Osteocyte (in vitro differentiated cells): ENCODE measurements at places on chromosomes 3 and 15. TPM values are rescaled to one million over a fixed set of nuclear protein-coding genes. Genes with fewer than 3 reads are reported as not detected.

GRCh38 chr3:170621256-170621655 is 35.4 kb upstream of the SLC7A14 start:
- no peak overlapping the region for H3K4me3 ChIP-seq

Gene ATP1B3
- total RNA-seq = 139 and 152 TPM in 2 replicates

Gene CPLX3
- not detected in 2 replicates for total RNA-seq

GRCh38 chr15:69067296-69067695 is 52.8 kb downstream of the NOX5 start:
- H3K36me3 ChIP-seq = no peaks in the 10 kb centered on the region
- H3K27me3 ChIP-seq = no peaks in the 10 kb centered on the region
- no peaks in the 10 kb centered on the region for H3K4me1 ChIP-seq
- H3K27ac ChIP-seq = no peak overlapping the region

DNA sequence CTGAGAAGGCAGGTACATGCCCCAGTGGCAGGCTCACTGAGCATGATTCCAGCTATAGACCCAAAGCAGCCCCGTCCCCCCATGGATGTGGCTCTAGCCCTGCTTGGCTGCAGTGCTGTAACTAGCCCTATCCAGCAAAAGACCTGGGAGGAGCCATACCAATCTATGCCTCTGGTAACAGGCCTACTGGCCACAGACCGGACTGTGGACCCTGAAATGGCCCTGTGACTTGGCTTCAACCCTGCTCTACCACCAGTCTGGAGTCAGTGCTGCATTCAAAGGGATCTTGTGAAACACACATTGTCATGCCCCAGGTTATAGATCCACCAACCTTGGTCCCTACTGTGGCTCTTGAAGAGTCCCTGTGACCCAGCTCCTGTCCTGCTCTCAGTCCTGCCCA is 46.7 kb downstream of the OXSM start:
- no peak for DNase-seq
- peaks cover 35% of the 10 kb centered on the region for H3K27me3 ChIP-seq
- H3K4me1 ChIP-seq = no peaks in the 10 kb centered on the region
- no peaks in the 10 kb centered on the region for H3K36me3 ChIP-seq

DNA sequence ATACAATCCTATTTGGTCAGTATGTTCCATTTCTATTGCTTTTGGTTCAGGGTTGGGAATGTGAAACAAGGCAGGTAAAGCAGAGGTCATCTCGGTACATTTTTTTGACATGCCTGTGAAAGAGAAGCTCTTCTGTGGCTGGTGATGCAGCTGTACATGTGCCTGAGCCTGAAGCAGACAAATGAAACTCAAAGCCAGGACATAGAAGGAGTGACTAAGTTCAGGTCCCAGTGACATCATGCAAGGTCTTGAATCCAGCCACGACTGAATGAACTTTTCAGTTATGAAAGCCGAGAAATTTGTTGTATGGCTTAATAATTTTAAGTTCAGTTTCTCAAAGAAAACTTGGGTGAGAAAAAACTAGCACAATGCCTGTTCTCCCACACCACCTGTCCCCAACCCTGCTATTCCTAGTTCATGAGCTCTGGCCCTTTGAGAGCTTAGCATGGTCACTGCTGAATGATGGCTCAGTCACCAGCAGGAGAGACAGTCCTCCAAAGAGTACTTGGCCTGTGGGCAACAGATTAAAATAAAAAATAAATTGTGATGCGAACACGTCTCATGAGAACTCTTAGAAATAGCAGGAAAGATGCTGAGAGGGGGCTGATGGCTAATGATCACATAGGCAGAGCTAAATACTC is 600.2 kb upstream of the GRM7 start:
- no peak overlapping the region for H3K4me3 ChIP-seq
- H3K27ac ChIP-seq = no peak overlapping the region
- no peaks in the 10 kb centered on the region for H3K4me1 ChIP-seq
- no peaks in the 10 kb centered on the region for H3K27me3 ChIP-seq
- no peak for DNase-seq

DNA sequence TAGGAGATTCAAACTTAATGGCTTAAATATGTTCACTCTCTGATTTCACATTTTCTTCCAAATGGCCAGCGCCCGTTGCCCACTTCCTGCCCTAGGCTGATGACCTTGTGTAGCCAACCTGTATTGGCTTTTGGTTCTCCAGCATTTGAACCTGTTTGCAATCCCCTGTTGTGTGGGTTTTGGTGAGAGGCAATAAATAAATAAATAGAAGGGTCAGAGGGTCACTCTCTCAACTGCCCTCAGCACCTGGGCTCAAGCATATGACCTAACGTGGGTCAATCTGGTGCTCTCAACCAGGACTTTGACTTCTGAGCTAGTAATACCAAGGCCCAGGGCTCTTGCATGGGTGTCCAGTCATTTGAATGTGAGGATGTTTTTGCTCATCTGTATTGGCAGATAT is 1.8 kb upstream of the SRP14 start:
- H3K4me1 ChIP-seq = peaks cover 40% of the 10 kb centered on the region
- peaks cover 18% of the 10 kb centered on the region for H3K36me3 ChIP-seq
- no peak overlapping the region for H3K4me3 ChIP-seq
- peak; percentile 32 for DNase-seq
- no peaks in the 10 kb centered on the region for H3K27me3 ChIP-seq

DNA sequence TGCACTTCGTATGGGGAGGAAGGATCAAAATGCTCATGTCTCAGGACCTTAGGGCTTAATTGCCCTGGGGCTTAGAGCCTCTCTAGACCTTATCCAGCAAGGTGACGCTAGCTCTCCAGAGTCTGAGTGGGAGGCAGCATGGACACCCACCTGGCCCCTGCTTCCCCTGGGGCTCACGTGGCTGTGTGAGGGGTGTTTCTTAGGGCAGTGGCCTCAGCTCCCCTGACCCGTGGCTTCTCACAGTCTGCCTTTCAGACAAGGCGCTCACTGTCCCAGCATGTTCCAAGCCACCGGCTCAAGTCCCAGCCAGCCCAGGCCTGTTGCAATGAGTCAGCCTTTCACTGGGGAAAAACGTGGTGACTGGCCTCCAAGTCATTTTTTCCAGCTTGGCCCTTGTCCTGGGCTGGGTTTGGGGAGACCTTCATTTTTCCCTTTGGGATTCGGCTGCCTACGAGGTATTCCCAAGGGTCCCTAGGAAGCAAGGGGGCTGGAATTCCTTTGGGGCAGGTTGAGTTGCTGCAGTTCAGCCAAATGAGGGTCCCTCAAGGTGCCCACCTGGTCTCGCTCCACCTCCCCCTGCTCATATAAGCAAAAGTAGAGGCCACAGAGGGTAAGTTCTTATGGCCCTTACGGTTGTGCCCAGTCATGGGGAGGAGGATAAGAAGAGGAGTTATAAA is 15.7 kb downstream of the BHLHE40 start:
- DNase-seq = peak; percentile 84
- peak overlapping the region; percentile 87 for H3K27ac ChIP-seq
- no peaks in the 10 kb centered on the region for H3K27me3 ChIP-seq
- H3K36me3 ChIP-seq = no peaks in the 10 kb centered on the region

- peak; percentile 10 for DNase-seq
- no peaks in the 10 kb centered on the region for H3K36me3 ChIP-seq
- H3K4me1 ChIP-seq = no peaks in the 10 kb centered on the region
These were observed 41.0 kb downstream of the CRYGS start for GRCh38 chr3:186502966-186503712.

Gene THRB
- 3.6 and 4.6 TPM in 2 replicates for total RNA-seq

Gene STAC
- not detected in 2 replicates for total RNA-seq

GRCh38 chr15:93221759-93222158 is 132.7 kb upstream of the RGMA start:
- H3K27me3 ChIP-seq = peaks cover 7% of the 10 kb centered on the region
- no peak for DNase-seq
- no peak overlapping the region for H3K4me3 ChIP-seq
- H3K27ac ChIP-seq = no peak overlapping the region
- H3K4me1 ChIP-seq = no peaks in the 10 kb centered on the region

GRCh38 chr3:155131104-155131503 is 51.0 kb downstream of the MME start:
- H3K36me3 ChIP-seq = no peaks in the 10 kb centered on the region
- no peak overlapping the region for H3K4me3 ChIP-seq
- no peaks in the 10 kb centered on the region for H3K27me3 ChIP-seq
- no peak for DNase-seq

GRCh38 chr3:66383998-66384745 is 116.7 kb downstream of the LRIG1 start:
- peaks cover 19% of the 10 kb centered on the region for H3K4me1 ChIP-seq
- H3K27me3 ChIP-seq = no peaks in the 10 kb centered on the region

DNA sequence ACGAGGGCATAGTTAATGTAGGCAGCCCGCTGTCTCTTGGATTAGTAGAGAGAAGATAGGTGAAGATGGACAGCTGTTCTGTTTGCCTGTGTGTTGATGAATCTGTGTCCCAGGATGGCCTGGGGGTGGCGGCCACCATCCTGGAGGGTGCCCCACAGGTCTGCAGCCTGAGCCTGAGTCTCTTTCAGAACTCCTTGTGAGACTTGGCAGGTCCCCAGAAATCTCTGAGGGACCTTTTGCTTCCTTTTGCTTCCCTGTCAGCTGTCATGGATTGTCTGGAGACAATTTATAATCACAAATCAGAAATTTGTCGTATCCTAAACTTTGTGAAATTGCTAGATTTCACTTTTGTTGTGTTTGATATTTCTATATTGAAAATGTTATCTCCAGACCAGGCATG is 17.4 kb downstream of the FAN1 start:
- no peak overlapping the region for H3K4me3 ChIP-seq
- peaks cover 41% of the 10 kb centered on the region for H3K36me3 ChIP-seq
- DNase-seq = no peak
- peaks cover 35% of the 10 kb centered on the region for H3K4me1 ChIP-seq
- H3K27ac ChIP-seq = peak overlapping the region; percentile 80
- no peaks in the 10 kb centered on the region for H3K27me3 ChIP-seq

Gene TTC21A
- total RNA-seq = 8.7 and 10.3 TPM in 2 replicates

- no peaks in the 10 kb centered on the region for H3K27me3 ChIP-seq
- H3K4me3 ChIP-seq = no peak overlapping the region
- peaks cover 24% of the 10 kb centered on the region for H3K36me3 ChIP-seq
- no peak for DNase-seq
- no peak overlapping the region for H3K27ac ChIP-seq
- no peaks in the 10 kb centered on the region for H3K4me1 ChIP-seq
These were observed 12.0 kb downstream of the VPS8 start for GRCh38 chr3:184823990-184824389.

GRCh38 chr15:41891226-41891625 is 2.6 kb downstream of the SPTBN5 start:
- no peaks in the 10 kb centered on the region for H3K36me3 ChIP-seq
- no peaks in the 10 kb centered on the region for H3K27me3 ChIP-seq
- no peak overlapping the region for H3K4me3 ChIP-seq
- H3K4me1 ChIP-seq = peaks cover 18% of the 10 kb centered on the region
- DNase-seq = no peak

- no peaks in the 10 kb centered on the region for H3K36me3 ChIP-seq
- H3K4me3 ChIP-seq = peak overlapping the region; percentile 34
- H3K27me3 ChIP-seq = no peaks in the 10 kb centered on the region
- DNase-seq = peak; percentile 86
- peak overlapping the region; percentile 79 for H3K27ac ChIP-seq
These were observed 326.8 kb downstream of the TUSC7 start for GRCh38 chr3:117036259-117036799.

DNA sequence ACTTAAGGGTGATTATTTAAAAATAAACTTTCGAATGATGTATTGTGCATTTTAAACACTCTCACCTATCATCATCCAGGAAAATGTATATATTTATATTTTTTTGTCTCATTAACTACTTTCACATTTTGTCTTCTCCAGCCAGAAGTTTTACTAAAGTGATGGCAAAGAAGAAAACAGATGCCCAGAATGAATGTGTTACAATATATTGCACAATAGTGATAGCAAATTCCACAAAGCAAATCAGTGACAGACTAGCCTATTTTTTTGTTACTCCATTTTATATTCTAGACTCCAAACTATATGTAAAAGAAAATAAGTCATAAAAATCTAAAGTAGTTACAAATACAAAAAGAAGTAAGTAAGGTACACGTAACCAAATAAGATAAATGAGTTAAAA is 414.7 kb downstream of the EPHA3 start:
- H3K4me1 ChIP-seq = no peaks in the 10 kb centered on the region
- H3K36me3 ChIP-seq = no peaks in the 10 kb centered on the region
- H3K4me3 ChIP-seq = no peak overlapping the region
- H3K27me3 ChIP-seq = peaks cover under 1% of the 10 kb centered on the region
- no peak for DNase-seq

Gene TMCO5A
- not detected in 2 replicates for total RNA-seq

DNA sequence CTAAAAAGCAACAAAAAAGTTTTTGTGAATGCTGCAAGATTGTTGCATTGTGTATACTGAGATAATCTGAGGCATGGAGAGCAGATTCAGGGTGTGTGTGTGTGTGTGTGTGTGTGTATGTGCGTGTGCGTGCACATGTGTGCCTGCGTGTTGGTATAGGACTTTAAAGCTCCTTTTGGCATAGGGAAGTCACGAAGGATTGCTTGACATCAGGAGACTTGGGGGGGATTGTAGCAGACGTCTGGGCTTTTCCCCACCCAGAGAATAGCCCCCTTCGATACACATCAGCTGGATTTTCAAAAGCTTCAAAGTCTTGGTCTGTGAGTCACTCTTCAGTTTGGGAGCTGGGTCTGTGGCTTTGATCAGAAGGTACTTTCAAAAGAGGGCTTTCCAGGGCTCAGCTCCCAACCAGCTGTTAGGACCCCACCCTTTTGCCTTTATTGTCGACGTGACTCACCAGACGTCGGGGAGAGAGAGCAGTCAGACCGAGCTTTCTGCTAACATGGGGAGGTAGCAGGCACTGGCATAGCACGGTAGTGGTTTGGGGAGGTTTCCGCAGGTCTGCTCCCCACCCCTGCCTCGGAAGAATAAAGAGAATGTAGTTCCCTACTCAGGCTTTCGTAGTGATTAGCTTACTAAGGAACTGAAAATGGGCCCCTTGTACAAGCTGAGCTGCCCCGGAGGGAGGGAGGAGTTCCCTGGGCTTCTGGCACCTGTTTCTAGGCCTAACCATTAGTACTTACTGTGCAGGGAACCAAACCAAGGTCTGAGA is 4.7 kb downstream of the BHLHE40 start:
- peak overlapping the region; percentile 49 for H3K4me3 ChIP-seq
- no peak for DNase-seq
- H3K27me3 ChIP-seq = no peaks in the 10 kb centered on the region
- H3K36me3 ChIP-seq = peaks cover 29% of the 10 kb centered on the region
- H3K4me1 ChIP-seq = peaks cover 68% of the 10 kb centered on the region
